ENCODE measurements at places on chromosomes 16 and 17.

GRCh38 chr17:66777689-66778225 lies 57.2 kb upstream of the CACNG5 start:
- peak; percentile 48 for DNase-seq

DNA sequence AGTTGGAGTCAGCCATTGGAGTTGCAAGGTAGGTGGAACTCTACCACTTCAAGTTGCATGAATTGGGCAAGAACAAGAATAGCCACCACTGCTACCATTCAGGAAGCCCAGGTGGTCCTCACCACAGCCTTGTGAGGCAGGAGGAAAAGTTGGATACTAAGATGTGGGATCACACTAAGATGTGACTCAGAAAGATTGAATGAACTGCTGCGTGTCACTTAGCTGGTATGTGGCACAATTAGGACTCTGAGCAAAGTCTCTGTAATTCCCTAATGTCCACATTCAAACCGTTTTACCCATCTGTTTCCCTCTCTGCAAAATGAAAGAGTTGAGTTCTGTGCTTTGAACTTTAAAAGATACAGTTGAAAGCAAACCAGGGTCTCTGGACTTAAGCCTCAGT lies 44.7 kb upstream of the HS3ST3A1 start:
- no peak for DNase-seq

- no peak for DNase-seq
Observed at GRCh38 chr17:83057793-83058265, 21.6 kb upstream of the METRNL start.

- DNase-seq: no peak
Observed at GRCh38 chr17:2023692-2024571, 1.2 kb downstream of the RTN4RL1 start.

DNA sequence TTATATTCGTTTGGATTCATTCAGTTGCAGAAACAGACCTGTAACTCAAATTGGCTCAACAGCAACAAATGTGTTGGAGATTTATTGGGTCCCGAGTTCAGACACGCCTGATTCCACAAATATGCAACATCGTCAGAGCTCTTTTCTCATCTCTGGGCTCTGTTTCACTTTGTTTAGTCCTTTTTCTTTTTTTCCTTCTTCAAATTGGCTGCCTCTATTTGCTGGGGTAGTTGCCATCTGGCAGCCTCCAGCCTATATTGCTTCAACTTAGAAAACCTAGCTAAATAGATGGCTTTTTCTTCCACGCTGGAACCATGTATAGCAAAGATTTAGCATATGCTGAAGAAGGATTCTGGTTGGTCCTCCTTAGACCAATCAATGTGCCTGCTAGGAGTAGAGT lies 398.5 kb downstream of the RBFOX1 start:
- DNase-seq: no peak

- DNase-seq: no peak
Observed at GRCh38 chr16:3214904-3215600, 19.9 kb downstream of the ZNF200 start.

DNA sequence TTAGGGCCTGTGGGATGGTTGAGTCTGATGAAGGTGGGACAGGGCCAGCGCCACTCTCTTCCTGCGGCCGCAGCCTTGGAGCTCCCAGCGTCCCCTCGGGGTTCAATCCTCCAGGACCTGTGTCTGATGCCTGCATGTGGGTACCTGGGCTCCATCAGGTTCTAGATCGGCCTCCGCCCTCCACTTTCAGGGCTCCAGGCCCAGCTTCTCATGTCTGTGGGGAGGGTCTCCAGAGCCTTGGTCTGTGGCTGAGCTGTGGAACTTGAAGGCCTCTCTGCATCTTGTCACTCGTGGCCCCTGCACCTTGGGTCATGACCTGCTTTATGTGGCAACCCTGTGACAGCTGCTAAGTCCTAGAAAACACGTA lies 89.8 kb upstream of the ZNF750 start:
- DNase-seq: no peak

DNA sequence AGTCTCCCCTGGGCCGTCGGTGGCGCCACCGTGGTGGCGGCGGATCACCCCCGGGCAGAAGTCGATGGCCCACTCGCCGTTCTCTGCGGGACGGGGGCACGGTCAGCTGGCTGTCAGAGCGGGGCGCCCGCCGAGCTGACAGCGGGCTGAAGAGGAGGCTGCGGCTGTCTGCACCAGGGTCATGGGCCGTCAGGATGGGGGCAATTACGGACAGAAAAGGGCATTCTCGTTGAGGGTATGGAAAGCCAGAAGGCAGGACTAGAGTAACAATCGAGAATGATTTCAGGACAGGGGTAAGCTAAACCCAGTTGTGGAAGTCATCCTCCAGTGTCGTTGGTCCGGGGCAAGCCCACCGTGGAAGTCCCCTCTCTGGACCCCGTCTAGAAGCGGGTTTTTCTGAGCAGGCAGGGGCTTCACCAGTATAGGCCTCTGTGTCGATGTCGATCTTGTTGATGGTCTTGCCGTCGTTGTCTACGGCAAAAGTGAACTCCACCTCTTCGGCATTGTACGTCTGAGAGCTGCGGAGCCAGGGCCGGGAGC lies 1.7 kb downstream of the CHRNE start:
- DNase-seq: no peak

- no peak for DNase-seq
Observed at GRCh38 chr17:63706336-63707082, 6.6 kb upstream of the LIMD2 start.

GRCh38 chr17:17479209-17479608 lies 2.4 kb downstream of the MED9 start:
- DNase-seq: no peak

GRCh38 chr17:16155536-16155935 lies 59.8 kb downstream of the NCOR1 start:
- DNase-seq: no peak

- DNase-seq: no peak
Observed at GRCh38 chr17:44928950-44929720, 13.8 kb upstream of the GFAP start.

DNA sequence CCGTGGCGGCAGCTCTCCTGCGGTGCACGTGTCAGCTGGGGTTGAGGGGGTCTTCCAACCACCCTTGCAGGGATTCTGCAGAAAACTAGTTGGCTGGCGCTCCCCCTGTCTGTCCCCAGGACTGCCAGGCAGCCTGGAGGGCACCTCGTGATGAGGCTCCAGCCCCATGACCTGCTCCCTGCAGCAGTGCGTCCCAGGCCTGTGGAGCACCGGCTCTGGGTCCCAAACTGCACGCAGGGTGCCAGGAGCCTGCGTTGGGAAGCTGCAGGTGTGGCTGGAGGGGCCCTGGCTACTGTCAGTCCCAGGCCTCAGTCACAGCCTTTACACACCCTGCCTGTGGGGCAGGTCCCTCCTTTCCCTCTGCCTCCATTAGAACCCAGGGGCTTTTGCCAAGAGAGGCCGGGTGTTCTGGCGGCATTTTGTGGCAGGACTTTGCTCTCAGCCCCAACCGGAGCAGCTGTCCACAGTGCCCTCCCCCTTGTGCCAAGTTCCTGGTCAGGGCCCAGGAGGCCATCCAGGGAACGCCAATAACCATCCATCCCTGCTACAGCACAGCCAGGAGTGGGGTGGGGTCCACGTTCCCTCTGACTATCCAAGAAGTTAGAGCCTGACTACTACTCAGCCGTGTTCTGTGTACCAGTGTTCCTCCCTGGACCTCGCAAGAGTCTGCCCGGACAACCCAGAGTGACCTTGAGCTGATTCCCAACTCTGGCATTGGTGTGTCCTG lies 9.2 kb downstream of the CHMP6 start:
- DNase-seq: no peak

- DNase-seq: no peak
Observed at GRCh38 chr17:7246779-7247178, 4.5 kb upstream of the GABARAP start.

GRCh38 chr16:15451098-15451731 lies 16.8 kb downstream of the BMERB1 start:
- no peak for DNase-seq

GRCh38 chr17:79045001-79045729 lies 21.2 kb downstream of the C1QTNF1 start:
- no peak for DNase-seq

GRCh38 chr16:53756275-53756996 lies 52.5 kb downstream of the FTO start:
- DNase-seq: peak; percentile 54

GRCh38 chr17:49316889-49317675 lies 45.0 kb downstream of the ZNF652 start:
- DNase-seq: no peak

DNA sequence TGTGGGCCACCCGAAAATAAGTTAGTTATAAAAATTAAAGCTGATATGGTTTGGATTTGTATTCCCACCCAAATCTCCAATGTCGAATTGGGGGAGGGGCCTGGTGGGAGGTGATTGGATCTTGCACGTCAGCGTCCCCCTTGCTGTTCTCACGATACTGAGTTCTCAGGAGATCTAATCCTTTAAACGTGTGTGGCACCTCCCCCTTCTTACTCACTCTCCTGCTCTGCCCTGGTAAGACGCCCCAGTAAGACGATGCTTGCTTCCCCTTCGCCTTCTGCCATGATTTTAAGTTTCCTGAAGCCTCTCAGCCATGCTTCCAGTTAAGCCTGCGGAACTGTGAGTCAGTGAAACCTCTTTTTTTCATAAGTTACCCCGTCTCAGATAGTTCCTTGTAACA lies 35.4 kb downstream of the SYCE1L start:
- DNase-seq: no peak

- DNase-seq: peak; percentile 72
Observed at GRCh38 chr17:73710095-73710592, 65.9 kb upstream of the SDK2 start.

GRCh38 chr16:2490190-2491105 lies 15.5 kb downstream of the TBC1D24 start:
- DNase-seq: no peak

- DNase-seq: no peak
Observed at GRCh38 chr17:67476787-67477335, 99.8 kb downstream of the PITPNC1 start.

DNA sequence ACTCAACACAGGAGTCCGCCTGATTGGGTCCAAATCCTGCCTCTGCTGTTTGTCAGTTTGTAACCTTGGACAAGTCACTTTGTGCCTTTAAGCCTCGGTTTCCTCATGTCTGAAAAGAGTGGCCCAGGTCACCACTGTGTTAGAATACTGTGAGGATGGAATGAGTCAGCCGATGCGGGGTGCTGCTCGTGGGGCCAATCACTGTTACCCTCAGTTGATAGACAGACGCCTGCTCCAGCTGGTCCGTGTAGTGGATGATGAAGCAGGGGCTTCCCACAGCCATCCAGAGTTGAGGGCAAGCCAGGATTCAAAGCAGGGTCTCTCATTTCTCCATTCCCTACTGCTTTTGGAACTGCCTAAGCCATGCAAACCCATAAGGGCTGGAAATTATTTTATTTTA lies 5.8 kb downstream of the FBXL19 start:
- no peak for DNase-seq

DNA sequence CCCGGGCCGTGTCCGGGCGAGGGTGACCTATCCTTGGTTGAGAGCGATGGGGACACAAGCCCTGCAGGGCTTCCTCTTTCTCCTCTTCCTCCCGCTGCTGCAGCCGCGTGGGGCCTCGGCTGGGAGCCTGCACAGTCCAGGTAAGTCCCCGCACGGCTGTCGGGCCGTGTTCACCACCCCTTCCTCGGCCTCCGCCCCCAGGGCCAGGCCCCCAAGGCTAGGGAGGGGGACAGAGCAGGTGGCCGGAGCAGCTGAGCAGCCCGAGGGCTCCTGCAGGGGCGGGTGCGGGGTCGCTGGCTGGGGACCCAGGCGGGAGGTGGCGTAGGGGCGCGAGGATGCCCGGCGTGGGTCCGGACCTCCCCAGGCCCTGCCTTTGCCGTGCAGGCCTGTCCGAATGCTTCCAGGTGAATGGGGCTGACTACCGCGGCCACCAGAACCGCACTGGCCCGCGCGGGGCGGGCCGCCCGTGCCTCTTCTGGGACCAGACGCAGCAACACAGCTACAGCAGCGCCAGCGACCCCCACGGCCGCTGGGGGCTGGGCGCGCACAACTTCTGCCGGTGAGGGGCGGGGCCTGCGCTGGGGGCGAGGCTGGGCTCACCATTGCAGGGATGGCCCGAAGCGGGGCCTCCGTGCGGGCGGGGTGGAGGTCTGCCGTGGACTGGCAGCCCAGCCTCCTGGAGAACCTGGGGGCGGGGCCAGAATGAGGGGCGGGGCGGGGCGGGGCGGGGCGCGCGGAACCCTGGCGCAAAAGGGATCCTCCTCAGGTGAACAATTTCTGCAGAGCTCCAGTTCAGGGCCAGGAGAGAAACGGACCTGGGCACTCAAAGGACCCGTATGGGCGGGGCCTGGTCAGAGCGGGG lies 631 bp downstream of the KREMEN2 start:
- peak; percentile 83 for DNase-seq

DNA sequence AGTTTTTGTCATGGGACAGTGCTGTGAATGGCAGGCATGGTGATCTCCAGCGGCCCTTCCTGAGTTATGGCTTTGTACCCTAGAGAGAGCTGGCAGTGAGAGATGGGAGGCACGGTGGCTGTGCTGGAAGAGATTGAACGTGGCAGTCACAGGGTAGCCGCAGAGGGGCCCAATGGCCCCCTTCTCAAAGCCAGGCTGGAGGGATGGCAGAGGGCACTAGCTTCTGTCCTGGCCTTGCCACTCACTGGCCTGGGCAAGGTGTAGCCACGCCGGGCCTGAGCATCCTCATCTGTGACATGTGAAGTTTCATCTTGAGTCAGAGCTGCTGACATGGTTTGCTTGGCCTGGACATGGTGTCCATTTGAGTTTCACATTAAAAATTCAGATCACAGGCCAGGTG lies 3.9 kb upstream of the ATP2A1 start:
- DNase-seq: no peak

DNA sequence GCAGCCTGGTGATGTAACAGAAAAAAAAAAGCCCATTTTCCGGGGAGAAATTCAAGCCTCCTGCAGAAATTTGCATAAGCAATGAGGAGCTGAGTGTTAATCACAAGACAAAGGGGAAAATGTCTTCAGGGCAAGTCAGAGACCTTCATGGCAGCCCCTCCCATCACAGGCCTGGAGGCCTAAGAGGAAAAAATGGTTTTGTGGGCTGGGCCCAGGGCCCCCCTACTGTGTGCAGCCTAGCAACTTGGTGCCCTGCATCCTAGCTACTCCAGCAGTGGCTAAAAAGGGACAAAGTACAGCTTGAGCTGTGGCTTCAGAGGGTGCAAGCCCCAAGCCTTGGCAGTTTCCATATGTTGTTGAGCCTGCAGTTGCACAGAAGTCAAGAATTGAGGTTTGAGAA lies 49.7 kb downstream of the AHSP start:
- DNase-seq: no peak
